T-helper 22 cell (primary cell): ENCODE measurements at places on chromosomes 7 and 10.

- no peak for DNase-seq
These were observed 497.5 kb downstream of the PHTF2 start for GRCh38 chr7:78296046-78296597.

DNA sequence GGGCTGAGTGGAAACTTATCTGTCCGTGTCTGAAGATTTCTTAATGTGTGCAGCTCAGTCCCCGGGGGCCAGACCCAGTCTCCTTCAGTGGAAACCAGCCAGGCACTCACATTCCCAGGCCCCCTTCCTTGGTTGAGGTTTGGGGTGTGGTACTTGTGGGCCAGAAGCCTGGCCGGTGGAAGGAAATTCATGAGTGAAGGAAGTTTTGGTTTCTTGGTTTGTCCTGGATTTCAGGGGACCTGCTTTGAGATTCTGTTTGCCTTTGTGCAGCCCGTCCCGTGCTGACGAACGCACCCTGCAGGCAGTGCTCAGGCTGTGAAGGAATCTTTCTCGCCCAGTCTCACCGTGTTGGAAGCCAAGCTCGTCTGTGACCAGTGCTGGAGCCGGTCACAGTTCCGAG, 2.9 kb downstream of the INPP5A start:
- no peak for DNase-seq

DNA sequence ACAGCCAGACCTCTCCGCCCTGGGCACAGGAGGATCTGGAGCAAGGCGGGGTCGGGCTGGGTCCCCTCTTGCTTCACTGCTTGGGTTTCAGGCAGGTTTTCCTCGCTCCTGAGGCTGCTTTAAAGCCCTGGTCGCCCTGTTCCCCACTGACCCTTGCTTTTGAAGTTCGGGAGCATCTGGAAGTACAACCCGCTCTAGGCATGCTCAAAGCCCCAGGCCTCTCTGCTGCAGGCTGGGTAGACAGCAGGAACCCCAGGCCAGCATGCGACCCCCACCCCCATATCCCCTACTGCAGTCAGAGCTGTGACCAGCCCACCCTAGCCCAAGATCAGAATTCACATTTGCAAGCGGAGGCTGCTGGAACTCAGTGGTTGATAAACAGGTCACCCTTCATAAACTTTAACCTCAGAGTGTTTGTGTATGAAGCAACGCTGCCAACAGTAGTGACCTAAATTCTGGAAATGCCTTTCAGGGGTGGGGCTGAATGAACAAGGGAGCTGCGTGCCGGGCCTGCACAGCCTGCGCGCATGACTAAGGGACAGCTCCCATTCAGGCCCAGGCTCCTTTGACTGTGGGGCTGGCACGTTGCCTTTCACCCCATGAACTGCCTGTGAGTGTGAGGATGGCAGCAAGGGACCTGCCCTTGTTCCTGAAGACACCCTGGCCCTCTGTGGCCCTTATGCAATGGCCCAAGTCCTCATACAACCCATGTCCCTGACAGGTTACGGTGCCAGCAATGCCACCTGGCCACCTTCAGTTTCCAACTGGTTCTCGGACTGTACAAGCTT, 52.5 kb downstream of the PROSER2 start:
- DNase-seq = no peak

DNA sequence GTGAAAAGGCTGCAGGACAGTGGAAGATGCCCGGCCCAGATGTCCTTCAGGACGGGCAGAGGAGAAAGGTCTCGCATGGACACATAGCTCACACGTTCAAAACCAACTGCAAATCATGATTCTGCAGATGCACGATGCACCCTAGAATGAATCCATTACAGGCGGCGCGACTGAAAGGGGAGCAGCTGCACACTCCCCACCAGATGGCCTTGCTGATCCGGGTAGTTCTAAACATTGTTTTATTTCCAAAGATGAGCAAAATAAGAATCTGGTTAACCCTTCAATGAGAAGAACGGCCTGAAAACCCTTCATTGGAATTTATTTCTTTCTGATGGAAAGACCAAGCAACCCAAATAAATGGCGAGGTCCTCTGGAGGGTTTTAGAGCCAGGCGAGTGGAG, 33.8 kb downstream of the CHST15 start:
- no peak for DNase-seq

GRCh38 chr10:103800789-103801540, 54.4 kb downstream of the SH3PXD2A start:
- DNase-seq = no peak
